ENCODE measurements at places on chromosomes 11 and 22.

DNA sequence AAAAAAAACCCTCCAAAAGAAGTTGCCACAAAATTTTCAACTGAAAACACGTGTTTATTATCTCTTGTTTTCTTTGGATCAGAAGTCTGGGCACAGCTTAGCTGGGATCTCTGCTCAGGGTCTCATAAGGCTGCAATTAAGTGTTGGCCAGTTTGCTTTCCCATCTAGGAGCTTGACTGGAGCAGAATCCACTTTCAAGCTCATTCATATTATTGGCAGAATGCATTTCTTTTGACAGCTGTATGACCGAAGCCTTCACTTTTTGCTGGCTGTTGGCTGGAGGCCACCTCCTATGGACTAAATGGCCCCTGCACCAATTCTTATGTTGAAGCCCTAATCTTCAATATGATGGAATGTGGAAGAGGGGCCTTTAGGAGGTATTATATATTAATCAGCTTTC is 139.6 kb downstream of the DDX10 start:
- DNase-seq, result no peak

GRCh38 chr11:995044-995751 is 41.3 kb downstream of the MUC6 start:
- no peak for DNase-seq

DNA sequence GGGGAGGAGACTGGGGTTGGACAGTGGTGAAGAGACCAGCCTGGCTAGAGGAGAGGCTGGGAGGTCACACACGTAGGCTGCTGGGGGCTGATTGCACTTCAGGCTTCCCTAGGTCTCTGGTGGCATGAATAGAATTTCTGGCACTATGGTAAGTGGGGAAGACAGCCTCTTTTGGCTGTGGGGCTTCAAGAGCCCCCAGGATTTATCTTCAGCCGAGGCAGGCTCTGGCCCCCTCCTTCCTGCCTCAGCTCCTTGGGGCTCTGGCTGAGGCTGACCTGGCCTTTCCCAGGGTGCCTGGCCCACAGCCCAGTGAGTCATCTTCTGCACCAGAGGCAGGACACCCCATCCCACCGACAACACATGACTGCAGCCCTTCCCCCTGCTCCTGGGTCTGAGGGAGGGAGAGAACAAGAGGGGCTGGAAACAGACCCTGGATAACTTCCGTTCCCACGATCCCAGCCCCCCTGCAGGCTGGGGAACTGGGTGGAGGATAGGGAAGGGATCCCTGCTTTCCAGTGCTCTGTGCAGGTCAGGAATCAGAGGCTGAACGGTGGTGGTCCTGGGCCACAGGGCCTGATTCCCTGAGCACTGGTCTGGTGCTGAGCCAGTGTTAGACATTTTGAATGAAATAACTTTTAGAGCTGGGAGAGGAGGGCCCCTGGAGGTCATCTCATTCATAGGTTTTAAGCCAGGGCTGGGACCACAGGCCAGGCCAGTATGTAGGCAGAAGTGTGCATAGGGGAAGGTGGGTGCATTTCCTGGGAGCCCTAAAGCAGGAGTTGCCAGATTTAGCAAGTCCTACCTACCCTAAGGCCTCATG is 26.5 kb downstream of the ARHGEF17 start:
- DNase-seq, result peak; percentile 69

DNA sequence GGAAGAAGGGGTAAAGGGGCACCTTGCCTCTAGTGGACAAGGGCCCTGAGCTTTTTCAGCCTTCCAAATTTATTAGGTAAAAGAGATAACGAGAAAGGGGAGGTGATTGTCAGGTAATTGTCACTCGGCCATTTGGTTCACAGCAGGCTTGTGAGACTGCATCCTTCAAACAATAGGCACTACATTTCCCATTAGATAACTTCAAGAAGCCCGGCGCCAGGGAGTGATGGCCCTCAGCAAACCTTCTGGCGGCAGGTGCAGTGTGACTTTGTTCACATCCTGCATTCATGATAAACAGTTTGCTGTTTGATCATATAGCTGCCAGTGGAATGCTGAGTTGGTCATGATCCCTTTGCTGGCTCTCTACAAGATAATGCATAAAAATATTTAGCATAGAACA is 185.1 kb downstream of the CWF19L2 start:
- DNase-seq, result no peak

GRCh38 chr11:75069473-75069872 is 27.2 kb downstream of the OR2AT4 start:
- no peak for DNase-seq

- DNase-seq, result no peak
Measured at GRCh38 chr11:61008971-61009370, 37.5 kb downstream of the CD6 start.

GRCh38 chr11:86660088-86660487 is 12.3 kb downstream of the ME3 start:
- DNase-seq, result no peak

GRCh38 chr22:45270095-45271020 is 14.4 kb upstream of the UPK3A start:
- DNase-seq, result peak; percentile 57

GRCh38 chr11:17471501-17471900 is 5.1 kb downstream of the ABCC8 start:
- no peak for DNase-seq

DNA sequence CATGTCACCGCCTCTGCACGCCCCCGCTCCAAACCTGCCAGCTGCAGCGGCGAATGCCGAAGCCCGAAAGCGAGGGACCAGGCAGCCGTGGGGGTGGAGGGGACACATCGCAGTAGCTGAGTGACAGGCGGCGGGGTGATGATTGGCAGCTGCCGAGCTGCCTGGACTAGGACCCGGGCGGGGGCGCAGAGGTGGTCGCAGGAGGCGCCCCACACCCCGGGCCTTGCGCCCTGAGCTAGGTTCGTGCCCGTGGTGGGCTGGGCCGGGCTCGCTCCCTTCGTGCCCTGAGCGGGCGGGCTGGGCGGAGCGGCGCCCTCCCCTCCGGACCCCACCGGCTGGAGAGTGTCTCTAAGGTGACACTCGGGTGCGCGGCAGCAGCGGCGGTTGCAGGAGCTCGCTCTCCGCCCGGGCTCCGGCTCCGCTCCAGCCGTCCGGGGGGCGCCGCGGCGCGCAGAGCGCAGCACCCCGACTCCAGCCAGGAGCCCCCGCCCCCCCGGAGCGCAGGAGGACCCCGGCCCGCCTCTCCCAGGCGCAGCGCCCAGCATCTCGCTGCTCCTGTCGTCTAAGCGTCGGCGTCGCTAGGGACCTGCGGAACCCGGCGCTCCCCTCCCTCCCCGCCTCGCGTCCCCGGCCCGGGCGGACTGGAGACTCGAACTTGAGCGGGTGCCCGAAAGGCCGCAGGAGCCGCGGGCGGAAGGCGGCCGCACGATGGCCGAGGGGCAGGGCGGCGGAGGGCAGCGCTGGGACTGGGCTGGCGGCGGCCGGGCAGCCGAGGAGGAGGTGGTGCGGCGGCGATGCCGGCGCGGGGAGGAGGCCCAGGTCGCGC is 14.5 kb upstream of the DGKZ start:
- peak; percentile 51 for DNase-seq

GRCh38 chr22:28792491-28793383 is 7.6 kb downstream of the XBP1 start:
- DNase-seq, result no peak

DNA sequence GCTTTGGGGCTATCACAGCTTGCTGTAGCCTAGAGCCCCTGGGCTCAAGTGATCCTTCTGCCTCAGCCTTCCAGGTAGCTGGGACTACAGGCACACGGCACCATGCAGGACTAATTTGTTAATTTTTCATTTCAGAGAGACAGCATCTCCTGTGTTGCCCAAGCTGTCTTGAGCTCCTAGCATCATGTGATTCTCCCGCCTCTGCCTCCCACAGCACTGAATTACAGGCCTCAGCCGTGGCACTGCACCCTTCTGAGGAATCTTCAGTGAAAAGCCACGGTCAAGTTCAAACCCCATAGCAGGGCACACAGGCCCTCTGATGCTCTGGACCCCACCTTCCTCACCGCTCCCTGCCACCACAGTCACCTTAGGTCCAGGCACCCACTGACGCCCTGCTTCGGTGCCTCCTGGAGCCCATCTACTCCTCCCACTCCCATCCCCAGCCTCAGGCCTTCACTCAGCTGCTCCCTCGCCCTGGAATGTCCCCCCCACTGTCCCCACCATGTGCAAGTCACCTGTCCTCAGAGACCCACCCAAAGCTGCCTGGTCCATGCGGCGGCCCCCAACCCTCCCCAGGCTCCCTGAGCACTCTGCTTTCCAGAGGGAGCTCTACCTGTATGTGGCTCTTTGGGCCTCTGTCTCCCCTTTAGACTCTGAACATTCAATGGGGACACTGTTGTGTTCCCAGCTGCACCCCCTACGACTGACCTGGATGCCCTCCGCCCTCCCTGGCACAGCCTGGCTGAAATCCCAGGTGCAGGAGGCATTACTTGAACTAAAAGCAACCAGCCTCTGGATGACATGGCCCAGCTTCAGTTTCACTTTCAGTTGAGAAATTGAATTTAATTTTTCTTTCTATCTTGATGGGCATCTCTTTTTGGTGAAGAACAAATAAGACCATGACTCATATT is 1.6 kb downstream of the APOL2 start:
- DNase-seq, result peak; percentile 57

DNA sequence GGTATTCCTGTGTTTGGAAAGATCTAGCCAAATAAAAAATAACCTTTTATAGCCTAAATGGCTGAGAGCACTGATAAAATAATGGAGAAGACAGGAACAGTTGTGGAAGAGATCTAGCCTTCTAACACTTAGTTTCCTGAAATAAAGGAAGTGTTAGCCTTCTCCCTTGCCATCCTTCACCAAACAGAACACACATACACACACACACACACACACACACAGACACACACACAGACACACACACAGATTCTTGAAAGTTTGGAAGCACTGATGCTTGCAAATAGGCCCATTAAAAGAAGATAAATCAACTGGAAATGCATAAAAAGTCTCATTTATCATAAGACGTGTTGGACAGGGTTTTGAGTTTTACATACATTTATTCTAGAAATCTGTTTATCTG is 37.5 kb downstream of the KIRREL3 start:
- DNase-seq, result no peak

DNA sequence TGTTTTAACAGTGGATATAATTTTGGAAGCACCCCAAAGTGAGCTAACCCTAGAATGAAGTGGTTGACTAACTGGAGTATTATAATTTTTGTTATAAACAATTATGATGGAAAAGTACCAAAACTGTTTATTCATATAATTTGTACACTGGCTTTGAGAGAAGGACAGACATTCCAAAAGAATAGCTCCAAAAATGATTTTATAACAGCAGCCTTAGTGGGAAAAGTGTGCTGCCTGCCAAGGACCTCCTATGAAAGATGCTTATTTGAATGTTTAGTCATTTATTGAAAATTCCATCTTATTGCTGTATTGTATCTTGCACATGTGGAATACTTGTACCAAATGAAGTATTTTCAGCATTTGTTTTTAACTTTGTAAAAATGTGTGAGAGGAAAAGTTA is 169.8 kb downstream of the GUCY1A2 start:
- DNase-seq, result no peak

DNA sequence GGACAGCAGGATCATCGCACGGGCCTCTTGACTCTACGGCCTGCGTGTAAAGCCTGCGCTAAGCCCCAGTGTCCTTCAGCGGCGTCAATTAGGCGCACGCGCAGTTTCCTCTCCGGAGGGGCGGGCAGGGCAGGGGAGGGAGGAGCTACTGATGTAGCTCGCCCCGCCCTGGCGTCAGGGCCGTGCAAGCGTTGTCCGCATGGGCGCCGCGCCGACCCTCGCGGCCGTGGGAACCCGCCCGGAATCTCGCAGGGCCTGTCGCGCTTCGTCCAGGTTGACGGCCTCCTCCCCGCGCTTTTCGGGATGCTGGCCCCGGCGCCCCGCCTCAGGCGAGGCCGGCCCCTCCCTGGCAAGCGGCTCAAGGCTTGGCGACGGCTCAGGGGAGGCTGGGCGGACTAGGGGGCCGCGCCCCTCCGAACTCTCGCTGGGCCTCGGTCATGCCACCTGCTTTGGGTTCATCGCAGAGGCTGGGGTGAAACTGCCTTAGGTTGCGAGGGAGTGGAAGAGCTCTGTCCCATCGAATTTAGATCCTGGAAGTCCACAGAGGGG is 61.1 kb downstream of the ST3GAL4 start:
- DNase-seq, result peak; percentile 83

DNA sequence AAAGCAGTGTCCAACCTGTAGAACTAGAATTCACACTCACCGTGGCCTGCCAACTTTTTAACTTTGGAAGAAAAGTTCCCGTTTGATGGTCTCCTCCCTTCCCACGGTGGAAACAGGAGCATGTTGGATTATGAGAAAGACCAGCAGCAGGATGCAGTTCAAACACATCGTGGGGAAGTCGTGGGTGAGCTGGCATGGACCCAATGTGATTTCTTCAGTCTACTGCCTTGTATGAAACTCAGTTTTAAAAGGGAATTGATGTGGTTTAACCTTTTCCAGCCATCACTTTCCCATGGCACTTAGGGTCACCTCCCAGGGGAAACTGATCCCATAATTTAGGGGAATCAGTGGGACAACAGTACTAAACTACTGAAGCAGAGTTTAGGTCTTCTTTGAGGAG is 318.3 kb downstream of the CADM1 start:
- no peak for DNase-seq

- DNase-seq, result no peak
Measured at GRCh38 chr11:107733518-107733917, 21.7 kb upstream of the SLN start.

DNA sequence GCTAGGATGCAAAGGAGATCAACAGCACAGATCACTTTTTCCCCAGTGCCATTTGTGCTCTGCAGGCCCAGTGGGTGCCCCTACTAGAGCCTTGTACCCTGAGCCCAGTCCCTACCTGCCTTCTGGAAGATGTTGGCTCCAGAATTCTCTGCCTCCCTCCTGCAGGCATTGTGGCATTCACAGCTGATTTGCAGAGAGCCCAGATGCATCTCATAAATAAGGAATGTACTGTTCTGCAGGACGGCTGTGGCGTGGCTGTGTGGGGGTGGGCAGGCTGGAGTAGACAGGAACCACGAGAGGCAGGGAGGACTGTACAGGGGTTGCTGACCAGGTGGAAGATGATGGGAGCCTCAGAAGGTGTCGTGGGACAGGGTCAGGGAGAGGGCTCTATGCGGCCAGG is 11.2 kb upstream of the MIAT start:
- no peak for DNase-seq

- DNase-seq, result no peak
Measured at GRCh38 chr11:26229257-26229656, 102.7 kb upstream of the ANO3 start.

GRCh38 chr11:44005063-44005701 is 42.6 kb upstream of the ACCSL start:
- DNase-seq, result no peak

GRCh38 chr11:12245091-12245490 is 132.3 kb upstream of the PARVA start:
- DNase-seq, result no peak

Data from suppressor macrophage treated with lipopolysaccharide for 1 hour (primary cell).